WTC11 (cell line): ENCODE measurements at places on chromosomes 2 and 18.

DNA sequence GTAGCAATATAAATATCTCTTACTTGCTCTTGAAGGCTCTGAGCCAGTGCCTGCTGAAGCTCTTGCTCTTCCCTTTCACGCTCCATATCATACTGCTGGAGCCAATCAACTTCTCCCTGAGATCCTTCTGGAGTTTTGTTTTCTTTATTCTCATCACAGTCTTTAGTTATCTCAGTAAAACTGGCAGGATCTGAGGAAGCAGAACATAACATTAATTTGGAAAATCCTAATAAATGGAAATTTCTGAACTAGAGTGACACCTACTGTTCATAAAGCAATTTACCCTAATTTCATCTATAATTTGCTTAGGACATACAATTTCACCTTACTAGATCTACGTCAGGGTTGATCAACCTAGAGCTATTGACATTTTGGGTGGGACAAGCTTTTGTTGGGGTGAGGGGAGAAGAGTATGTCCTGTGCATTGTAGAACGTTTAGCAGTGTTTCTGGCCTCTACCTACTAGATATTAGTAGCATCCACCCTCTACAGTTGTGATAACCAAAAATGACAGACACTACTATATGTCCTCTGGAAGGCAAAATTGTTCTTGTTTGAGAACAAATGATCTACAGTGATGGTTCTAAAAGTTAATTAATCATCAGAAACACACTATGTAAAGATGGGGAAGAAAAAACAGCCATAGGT lies 47.2 kb downstream of the VIL1 start:
- DNase-seq: no peak

GRCh38 chr2:66105066-66105753 lies 329.7 kb upstream of the MEIS1 start:
- no peak for DNase-seq

DNA sequence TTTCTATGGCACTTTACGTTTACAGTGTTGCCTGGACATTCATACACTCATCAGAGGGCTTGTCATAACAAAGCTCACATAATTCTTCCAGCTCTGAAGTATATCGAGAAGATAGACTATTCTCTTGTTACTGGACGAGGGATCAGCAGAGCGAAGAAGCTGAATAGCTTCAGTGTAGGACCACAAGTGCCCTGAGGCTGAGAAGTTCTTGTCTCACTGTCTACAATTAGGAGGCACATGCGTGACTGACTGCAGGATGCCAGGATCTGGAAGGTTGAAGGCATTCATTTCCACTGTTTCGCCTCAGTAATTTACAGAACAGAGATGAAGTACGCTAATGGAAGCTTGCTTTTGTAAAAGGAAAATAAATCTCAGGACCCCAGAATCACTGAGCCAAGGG lies 9.6 kb downstream of the SH3YL1 start:
- no peak for DNase-seq

DNA sequence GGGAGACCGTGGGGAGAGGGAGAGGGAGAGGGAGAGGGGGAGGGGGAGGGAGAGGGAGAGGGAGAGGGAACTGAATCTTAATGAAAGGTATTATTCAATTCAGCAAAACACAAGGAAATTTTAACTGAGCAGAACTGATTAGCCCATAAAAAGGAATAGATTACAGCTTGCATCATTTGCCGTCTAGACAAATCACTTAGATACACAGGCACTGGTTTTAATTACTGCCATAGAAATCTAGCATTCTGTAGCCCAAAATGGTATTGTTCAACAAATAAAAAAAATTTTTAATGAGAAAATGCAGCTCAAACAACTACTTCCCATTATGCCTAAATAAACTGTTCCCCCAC lies 7.9 kb upstream of the KCNF1 start:
- no peak for DNase-seq

- DNase-seq: no peak
Measured at GRCh38 chr2:5530011-5530696, 162.0 kb upstream of the SOX11 start.

DNA sequence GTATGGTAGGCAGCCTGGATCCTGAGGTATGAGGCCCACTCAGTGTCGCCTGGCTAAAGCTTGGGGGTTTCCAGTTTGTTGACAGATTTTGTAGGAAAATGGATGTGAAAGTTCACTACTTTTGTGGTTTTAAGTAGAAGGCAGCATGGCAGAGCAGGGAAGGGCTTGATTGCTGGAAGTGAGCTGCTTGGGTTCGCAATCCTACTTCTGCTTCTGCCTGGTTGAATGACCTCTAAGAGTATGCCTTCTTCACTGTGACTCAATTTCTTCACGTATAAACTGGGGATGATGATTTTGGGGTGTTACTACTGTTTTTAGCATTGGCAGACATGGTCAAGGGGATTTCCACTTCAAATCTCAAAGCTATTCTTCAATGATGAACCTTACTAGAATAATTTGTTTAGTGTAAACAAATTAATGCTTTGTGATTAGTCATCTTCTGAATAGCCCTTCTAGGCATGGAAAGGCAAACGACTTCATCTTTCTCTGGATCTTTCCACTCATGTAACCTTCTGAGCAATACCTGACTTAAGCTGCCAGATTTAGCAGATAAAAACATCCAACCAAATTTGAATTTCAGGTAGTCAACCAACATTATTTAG lies 13.2 kb downstream of the BMP10 start:
- DNase-seq: no peak

GRCh38 chr18:3104190-3105054 lies 91.5 kb upstream of the LPIN2 start:
- no peak for DNase-seq

DNA sequence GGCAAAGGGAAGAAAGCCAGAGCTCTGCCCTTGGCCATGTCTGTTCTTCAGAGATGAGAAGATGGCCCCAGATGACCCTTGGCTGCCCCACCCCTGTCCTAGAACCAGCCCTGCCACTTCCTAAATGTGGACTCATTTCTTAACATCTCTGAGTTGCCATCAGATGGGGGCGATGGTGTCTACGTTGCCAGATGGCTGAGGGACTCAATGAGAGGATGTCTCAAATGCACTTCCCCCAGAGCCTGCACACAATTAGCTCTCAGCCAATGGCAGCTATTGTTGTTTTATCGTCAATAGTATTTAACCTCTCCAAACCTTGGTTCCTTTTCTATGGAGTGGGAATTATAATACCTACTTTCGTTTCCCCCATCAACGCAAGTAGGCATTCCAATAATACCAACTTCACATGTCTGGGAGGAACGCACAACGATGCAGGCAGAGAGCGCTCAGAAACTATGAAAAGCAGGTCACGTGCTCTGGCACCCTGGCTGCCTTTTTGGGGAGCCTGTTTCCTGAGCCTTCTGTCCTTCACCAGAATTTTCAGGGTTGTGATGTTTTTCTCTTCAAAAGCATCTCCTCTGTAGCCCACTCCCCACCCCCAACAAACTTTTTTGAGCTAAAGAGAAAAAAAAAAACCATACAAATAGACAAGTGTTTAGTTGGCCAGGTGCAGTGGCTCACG lies 100.3 kb downstream of the MCFD2 start:
- DNase-seq: no peak

DNA sequence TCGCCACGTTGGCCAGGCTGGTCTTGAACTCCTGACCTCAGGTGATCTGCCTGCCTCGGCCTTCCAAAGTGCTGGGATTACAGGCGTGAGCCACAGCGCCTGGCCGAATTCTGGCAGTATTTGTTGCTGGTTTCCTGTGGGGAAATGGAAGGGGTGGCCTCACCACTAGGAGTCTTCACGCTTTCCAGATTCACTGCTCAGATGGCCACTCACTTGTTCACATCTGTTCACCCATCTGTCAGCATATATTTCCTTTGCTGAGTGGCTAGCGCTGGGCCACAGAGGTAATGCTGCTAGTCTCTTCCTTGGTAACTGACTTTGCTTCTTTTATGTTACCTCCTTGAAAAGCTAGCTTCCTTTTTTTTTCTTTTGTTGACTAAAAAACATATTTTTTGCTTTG lies 27.2 kb downstream of the TMEM177 start:
- DNase-seq: no peak

DNA sequence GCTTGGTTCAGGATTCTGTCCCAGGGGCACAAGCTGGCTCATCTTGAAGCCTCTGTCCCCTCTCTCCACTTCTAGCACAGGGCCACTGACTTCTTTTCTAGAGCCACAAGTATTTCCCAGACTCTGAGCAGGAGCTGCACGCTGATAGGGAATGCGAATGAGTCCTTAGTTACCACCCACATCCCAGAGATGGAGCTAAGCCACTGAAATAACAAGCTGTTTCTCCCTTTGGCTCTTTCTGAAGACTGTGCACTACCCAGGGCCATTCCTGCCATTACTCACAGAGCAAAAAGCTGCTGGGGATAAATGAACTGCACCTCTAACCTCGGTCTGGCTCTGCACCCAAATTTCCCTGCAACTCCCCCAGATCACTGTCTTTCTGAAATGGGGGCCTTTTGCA lies 70.6 kb downstream of the TSN start:
- DNase-seq: no peak

- no peak for DNase-seq
Measured at GRCh38 chr2:136505462-136505861, 259.9 kb upstream of the THSD7B start.

- DNase-seq: no peak
Measured at GRCh38 chr18:78643981-78644380, 335.6 kb upstream of the SALL3 start.

- no peak for DNase-seq
Measured at GRCh38 chr2:156537141-156537540, 101.0 kb downstream of the GPD2 start.

DNA sequence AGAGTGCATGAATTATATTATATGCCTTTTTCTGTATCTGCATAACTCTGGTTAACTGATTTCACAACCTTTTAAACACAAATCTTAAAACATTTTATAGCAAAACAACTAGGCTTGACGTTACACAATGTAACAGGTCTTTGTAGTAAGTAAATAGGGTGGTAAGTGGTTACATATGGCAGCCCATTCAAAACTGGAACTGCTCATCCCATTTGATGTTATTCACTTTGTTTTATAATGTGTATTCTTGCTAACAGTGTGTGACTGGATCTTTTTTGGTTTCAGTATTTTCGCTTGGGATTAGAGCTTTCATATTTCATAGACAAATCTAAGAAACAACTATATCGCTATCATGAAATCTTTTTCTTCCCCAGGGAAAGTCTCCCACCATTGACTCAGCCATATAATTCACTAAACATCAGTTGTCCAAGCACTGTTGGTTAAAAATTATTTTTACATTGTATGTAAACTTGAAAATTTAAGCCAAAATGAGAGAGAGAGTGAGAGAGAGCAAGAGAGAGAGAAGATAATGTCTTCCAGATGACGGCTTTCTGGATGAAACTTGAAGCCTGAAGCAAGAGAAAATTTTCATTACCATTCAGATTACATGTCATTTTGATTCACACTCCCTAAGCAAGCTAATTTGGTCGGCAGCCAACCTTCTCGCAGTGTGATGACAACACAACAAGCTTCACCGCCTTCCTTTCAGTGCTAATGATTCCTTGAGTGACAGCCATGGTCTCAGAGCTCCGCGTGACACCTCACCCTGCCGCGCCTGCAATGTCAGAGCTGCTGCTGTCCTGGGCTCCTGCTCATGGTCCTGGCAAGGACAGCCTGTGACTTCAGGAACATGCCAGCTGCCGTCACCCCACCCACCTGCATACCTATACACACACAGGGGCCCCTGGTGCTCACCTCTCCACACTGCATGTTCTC lies 946.9 kb upstream of the SOX11 start:
- no peak for DNase-seq

- DNase-seq: no peak
Measured at GRCh38 chr2:119681868-119682220, 2.8 kb downstream of the TMEM177 start.

GRCh38 chr2:13818002-13818401 lies 814.5 kb upstream of the LRATD1 start:
- DNase-seq: no peak

- no peak for DNase-seq
Measured at GRCh38 chr18:46042571-46043123, 29.4 kb downstream of the PSTPIP2 start.

DNA sequence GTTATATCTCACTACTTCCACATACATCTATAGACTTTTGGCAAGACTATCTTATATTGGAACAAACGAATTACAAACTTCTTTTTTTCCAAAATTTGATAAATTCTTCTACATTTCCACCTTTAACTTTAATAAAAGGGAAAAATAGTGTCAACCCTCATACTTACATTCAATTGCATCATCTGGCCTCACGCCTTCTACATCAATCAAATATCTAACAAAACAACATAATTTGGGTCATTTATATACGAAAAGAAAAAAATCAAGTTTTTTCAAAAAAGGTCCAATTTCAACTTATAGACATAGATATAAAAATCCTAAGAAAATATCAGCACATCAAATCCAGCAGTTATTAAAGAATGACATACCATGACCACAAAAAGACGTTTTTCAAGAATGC lies 12.9 kb downstream of the DUSP11 start:
- no peak for DNase-seq

- DNase-seq: no peak
Measured at GRCh38 chr2:240957656-240958365, 40.6 kb upstream of the SNED1 start.

GRCh38 chr2:111667542-111668273 lies 216.3 kb downstream of the ANAPC1 start:
- DNase-seq: no peak

- DNase-seq: no peak
Measured at GRCh38 chr18:26258711-26259110, 32.5 kb downstream of the TAF4B start.

GRCh38 chr18:68796936-68797690 lies 767 bp upstream of the CCDC102B start:
- no peak for DNase-seq

- DNase-seq: peak; percentile 22
Measured at GRCh38 chr2:88059979-88060906, 4.7 kb upstream of the KRCC1 start.

GRCh38 chr2:114543236-114543766 lies 100.9 kb downstream of the DPP10 start:
- DNase-seq: no peak

DNA sequence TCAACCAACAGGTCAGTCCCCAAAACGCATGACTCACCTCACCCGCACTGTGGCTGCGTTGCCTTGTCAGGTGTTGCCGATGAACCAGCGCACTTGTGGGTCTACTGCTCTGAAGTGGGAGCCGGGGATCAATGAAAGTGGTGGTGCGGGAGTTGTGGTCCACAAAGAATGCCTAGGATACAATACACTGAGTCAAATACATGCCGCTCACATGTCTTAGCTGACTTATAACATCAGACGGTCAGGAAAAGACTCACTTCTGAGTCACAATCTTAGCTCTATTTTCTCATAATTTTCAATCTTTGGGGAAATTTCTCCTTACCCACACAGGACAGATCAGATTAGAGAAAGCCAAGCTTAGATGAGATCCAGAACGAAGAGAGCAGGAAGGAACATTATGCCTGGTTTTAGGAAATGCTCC lies 107.1 kb upstream of the STK17B start:
- DNase-seq: no peak

DNA sequence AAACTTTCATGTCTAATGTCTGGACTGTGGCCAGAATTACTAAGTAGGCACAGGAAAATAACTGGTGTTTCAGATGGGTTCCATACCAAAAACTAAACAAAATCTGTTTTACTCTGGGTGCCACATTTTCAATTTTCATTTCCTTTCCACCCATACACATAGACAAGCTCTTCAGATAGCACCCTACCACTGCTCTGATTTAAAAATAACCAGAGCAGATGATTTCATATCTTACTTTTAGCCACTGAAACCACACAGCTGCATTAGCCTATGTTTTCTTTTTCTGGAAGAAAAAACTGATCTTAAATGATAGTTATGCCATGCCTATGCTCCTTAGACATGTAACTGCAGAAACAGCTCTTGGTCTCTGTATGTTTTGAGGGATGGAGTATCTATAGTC lies 647.6 kb downstream of the CPS1 start:
- DNase-seq: no peak

- DNase-seq: no peak
Measured at GRCh38 chr2:21800356-21800755, 676.6 kb downstream of the TDRD15 start.
